Activated naive CD4-positive, alpha-beta T cell treated with anti-CD3 and anti-CD28 coated beads for 36 hours (primary cell): ENCODE measurements at places on chromosomes 11 and 22. TPM values are rescaled to one million over a fixed set of nuclear protein-coding genes. Genes with fewer than 3 reads are reported as not detected.

SLC22A9 gene
- not detected for total RNA-seq

DNA sequence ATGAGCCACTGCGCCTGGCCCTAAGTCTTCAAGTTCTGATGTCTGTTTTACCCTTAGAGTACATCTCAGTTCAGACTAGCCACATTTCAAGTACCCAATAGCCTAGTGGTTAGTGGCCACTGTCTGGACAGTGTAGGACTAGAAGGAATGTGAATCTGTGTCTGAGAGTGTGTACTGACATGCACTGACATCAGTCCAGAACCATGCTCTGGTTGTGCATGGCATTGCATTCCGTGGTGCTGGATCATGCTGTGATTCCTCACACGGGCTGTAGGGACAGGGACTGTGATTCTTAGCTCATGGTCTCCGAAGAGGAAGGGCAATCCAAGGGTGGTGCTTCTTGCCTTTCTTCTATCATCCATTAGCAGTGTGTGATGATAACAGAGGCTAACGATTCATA is 41.1 kb downstream of the AMOTL1 start:
- H3K27me3 ChIP-seq, result no peaks in the 10 kb centered on the region
- no peak overlapping the region for H3K4me3 ChIP-seq
- no peak for DNase-seq
- H3K27ac ChIP-seq, result no peak overlapping the region

DNA sequence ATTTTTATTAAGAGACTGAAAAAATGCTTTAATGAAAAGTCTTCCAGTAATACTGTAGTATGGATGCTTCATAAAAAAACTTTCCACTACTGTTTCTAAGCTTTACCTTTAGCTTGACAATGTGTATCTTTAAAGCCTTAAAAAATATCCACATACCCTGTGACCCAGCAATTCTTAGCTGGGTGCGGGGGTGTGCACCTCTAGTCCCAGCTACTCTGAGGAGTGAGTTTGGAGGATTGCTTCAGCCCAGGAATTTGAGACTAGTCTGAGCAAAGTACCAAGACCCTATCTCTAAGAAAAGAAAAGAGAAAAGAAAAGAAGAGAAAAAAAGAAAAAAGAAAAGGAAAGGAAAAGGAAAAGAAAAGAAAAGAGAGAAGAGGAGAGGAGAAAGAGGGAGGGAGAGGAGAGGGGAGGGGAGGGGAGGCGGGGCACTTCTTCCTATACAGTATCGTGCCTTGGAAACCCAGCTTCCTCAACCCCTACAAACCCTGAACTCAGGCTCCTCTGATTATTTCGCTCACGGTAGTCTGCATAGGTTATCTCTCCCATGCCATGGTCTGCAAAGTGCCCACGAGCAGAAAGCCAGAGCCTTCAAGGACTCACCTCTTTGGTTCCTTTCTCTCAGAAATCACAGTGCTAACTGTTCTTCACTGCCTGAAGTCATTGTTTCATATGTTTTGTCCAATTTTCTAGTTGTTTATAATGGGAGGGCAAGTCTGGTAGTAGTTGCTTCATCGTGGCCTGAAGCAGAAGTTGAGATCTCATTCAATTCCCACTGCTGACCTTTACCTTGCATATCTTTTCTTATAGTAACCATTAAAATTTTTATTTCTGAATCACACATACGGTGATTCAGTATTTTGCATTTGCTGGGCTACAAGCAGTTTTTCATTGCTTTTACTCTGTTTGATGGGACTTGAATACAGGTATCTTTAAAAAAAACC is 82.2 kb downstream of the FAM83F start:
- H3K27ac ChIP-seq, result peak overlapping the region; percentile 59
- DNase-seq, result no peak
- H3K27me3 ChIP-seq, result no peaks in the 10 kb centered on the region
- no peaks in the 10 kb centered on the region for H3K36me3 ChIP-seq
- H3K4me3 ChIP-seq, result peak overlapping the region; percentile 62

GRCh38 chr11:68828155-68828931 is 13.4 kb downstream of the CPT1A start:
- no peaks in the 10 kb centered on the region for H3K27me3 ChIP-seq
- no peak overlapping the region for H3K4me3 ChIP-seq
- H3K27ac ChIP-seq, result no peak overlapping the region
- H3K36me3 ChIP-seq, result no peaks in the 10 kb centered on the region
- H3K4me1 ChIP-seq, result peaks cover 29% of the 10 kb centered on the region
- no peak for DNase-seq
